NCI-H460 (cell line): ENCODE measurements at places on chromosomes 1 and 21. TPM values are rescaled to one million over a fixed set of nuclear protein-coding genes. Genes with fewer than 3 reads are reported as not detected.

DNA sequence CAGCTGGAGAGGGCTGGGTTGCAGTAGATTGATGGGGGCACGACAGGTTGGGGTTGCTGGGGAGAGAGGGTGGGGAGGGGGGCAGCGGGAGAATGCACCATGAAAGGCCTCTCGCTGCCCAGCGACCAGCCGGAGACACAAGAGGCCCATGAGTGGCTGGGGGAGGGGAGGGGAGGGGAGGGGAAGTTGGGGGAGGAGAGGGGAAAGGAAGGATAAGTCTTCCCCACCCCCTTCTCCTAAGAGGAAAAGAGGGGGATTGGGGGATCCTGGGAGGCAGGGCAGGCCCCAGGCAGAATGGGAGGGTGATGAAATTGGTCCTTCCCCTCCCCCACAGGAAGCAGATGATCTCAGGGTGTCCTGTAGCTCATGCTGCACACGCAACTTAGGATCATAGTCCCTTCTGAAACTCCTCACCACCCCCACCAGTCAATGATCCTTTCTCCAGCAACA lies 45.7 kb downstream of the PAX7 start:
- no peak for DNase-seq

DNA sequence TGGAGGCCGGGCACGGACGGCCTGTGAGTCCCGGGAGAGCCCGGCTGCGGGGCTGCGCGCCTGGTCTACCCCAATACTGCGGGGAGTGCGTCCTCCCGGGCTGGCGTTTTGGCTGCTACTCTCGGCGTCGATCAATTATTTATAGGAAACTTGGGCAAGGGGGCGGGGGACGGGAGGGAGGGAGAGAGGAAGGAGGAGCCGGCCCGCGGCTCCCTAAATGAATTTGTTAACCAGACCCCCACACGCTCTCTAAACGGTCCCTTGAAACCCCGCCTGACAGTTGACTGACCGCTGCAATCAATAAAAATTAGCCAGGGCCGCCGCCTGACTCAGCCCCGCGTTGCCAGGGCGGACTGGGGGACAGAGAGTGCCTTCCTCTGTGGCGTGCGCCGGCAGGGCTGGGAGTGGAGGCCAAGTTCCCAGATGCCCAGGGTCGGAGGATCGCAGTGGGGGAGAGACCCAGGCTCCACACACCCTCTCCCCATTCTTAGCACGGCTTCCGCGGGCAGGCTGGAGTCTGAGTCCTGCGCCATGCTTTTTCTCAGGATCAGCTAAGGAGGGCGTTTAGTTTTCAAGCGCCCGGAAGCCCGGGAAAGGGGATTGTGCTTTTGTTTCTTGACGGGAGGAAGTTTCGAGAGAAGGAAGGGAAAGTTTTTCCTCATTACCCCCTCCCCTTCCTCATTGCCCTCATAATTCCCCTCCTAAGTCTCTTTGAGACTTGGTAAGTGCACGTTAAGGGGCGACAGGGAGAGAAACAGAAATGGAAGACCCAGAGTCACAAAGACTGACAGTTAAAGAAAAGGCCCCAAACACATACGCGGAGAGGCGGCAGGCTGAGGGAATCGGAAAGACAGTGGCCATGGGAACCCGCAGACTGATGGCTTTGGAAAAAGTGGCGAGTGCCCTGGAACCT lies 6.2 kb downstream of the PAX7 start:
- DNase-seq = no peak

GRCh38 chr1:204359474-204360255 lies at the start of gene PLEKHA6:
PLEKHA6 (minus strand) TSS chr1:204359929; CDS start chr1:204273727, 86,202 bp downstream.
- no peak for DNase-seq

GRCh38 chr1:11559591-11559970 lies 80.6 kb downstream of the DISP3 start:
- no peak for DNase-seq

- no peak for DNase-seq
These were observed 90.4 kb downstream of the TIAM1 start for GRCh38 chr21:31253684-31254083.

DNA sequence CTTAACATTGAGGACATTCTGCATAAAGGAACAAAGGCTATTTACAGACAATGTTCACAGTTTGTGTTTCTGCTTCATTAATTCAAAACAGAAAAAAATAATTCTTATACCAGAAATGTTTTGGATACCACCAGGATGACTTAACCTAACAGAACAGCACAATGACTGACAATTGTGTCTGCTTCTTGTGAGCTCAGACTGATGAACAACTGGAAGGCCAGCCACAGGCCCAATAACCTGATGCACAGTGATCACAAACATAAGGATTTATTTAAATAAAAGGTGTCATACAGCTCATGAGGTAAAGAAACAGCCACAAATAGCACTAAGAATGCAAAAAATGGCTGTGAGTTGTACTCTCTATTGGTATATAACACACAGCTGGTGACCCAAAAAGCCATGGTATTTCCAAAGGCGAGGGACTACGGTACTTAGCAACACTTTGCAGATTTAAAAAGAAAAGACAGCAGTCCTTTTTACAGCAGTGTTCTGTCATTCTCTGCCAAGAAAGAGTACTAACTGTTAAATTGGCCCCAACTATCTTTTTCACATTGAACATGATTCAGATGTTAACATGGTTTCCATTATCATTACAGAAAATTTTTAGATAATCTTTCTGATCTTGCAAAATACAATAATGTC lies 32.1 kb upstream of the DDAH1 start:
- no peak for DNase-seq

DNA sequence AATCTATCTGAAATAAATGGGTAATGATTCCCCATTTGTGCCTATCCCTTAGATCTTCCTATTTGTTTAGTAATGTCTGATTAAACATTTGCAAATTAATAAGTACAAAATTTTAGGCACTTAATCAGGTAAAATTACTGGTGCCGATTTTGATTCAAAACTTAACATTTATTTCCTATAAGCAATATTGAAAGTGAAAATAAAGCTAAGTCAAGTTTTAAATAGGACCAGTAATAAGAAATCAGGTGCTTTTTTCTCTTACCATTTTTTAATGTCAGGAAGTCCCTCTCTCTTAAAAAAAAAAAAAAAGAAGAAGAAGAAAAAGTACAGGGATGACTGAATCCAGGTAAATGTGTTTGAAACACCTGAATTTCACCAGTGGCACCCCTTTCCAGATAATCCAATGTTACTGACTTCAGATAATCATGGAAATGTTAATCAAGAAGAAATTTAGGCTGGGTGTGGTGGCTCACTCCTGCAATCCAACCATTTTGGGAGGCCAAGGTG lies 836 bp upstream of the GBP4 start:
- no peak for DNase-seq

DNA sequence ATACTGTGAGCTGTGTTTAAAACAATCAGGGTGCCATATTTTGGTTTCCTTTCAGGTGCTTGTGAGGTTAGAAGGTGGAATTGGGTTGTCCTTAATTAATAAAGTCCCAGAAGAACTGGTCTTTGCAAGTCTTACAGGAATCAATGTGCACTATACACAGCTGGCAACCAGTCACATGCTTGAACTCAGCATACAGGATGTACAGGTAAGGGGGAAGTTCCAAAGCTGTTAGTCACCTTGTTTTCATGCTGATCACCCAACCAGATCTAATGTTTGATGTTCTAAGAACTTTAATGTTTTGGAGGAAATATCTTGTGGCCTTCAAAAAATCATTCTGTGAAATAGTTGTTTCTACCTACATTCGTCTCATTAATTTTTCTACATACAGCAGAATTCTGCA lies 156.3 kb downstream of the VPS13D start:
- no peak for DNase-seq

GRCh38 chr1:27821761-27822315 lies 8.7 kb upstream of the PPP1R8 start:
- DNase-seq = no peak

GRCh38 chr1:33256221-33256470 lies 146 bp upstream of the ZNF362 start:
- DNase-seq = no peak

- DNase-seq = no peak
These were observed 12.7 kb upstream of the CDK18 start for GRCh38 chr1:205491794-205492193.

DNA sequence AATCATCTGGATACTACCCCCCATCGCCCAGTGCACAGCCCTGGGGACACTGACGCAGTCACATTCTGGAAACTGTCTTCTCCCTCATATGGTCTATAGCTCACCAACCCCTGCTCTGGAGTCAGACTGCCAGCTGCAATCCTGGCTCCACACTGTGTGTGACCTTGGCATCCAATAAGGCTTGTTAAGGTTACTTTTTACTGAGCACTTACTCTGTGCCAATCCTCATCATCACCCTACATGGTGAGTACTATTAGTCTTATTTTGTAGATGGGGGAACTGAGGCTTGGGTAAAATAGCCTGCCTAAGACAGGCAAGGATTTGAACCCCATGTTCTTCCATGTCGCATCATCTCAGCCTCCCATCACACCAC lies 34.9 kb downstream of the AHDC1 start:
- no peak for DNase-seq

GRCh38 chr1:9105336-9105867 lies 23.5 kb downstream of the GPR157 start:
- DNase-seq = no peak

GRCh38 chr1:189022015-189022414 lies 1455.6 kb downstream of the BRINP3 start:
- DNase-seq = no peak

- no peak for DNase-seq
These were observed 2.0 kb downstream of the GPX7 start for GRCh38 chr1:52604063-52604770.

GRCh38 chr1:42876009-42876408 lies 29.6 kb downstream of the ZNF691 start:
- DNase-seq = no peak

DNA sequence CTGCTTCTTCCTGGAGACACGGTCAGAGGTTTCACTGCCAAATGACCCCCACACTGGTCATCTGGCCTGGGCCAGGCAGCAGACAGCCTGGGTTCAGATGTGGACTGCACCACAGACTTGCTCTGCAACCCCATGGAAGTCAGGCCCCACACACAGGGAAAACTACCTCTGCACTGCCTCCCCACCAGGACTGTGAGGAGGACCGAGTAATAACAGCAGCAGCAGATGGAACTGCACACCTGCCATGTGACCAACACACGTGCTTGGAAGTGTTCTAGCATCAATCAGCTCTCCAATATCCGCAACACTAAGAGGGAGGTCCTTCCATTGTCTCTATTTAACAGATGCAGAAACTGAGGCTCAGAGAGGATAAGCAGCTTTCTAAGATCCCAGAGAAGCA lies 51.4 kb downstream of the SLC9A1 start:
- no peak for DNase-seq

- peak; percentile 76 for DNase-seq
These were observed 169.9 kb downstream of the LRRC7 start for GRCh38 chr1:69737527-69738185.

ISG20L2 gene
- 42.1 and 42.2 TPM in 2 replicates for total RNA-seq

KCND3 gene
- total RNA-seq = 0.09 and 0.10 TPM in 2 replicates

CCDC27 gene
- not detected in 2 replicates for total RNA-seq

FCRL5 gene
- not detected in 2 replicates for total RNA-seq

IL24 gene
- total RNA-seq = not detected in 2 replicates

CCDC17 gene
- 1.0 and 1.2 TPM in 2 replicates for total RNA-seq

PGLYRP4 gene
- total RNA-seq = not detected in 2 replicates
